ENCODE measurements at places on chromosomes 13 and 19. TPM values are rescaled to one million over a fixed set of nuclear protein-coding genes. Genes with fewer than 3 reads are reported as not detected.
A peak's percentile ranks its signal among the peaks of the same experiment; 100 is the strongest.

The SLC8A2 gene
- not detected for total RNA-seq

The ZNF575 gene
- 2.6 TPM for total RNA-seq

The SMAD9 gene
- total RNA-seq, result not detected

The ZNF546 gene
- 2.4 TPM for total RNA-seq

The MIA gene
- not detected for total RNA-seq

The VSTM2B gene
- not detected for total RNA-seq

The PGLYRP2 gene
- not detected for total RNA-seq

The PABPC3 gene
- 0.20 TPM for total RNA-seq

DNA sequence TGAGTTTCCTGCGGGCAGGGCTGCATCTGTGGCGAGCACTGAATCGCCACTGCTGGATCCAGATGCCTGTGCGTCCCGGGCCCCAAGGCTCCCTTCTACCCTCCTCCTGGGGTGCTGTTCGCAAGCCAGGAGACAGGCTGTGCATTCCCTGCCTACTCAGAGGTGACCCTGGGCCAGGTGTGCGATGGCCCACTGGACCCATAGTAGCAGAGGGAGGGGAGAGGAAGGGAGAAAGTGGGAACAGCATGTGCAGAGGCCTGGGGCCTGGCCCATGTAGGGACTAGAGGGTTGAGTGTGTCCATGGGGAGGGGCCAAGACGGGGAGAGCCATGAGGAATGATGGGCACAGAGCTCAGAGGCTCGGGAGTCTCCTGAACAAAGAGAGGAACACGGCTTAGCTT lies 27.3 kb downstream of the CARM1 start:
- no peak for DNase-seq

GRCh38 chr13:48448959-48449614 lies 36.2 kb upstream of the LPAR6 start:
- DNase-seq, result no peak

GRCh38 chr19:29687897-29688728 lies 22.9 kb downstream of the PLEKHF1 start:
- DNase-seq, result no peak

DNA sequence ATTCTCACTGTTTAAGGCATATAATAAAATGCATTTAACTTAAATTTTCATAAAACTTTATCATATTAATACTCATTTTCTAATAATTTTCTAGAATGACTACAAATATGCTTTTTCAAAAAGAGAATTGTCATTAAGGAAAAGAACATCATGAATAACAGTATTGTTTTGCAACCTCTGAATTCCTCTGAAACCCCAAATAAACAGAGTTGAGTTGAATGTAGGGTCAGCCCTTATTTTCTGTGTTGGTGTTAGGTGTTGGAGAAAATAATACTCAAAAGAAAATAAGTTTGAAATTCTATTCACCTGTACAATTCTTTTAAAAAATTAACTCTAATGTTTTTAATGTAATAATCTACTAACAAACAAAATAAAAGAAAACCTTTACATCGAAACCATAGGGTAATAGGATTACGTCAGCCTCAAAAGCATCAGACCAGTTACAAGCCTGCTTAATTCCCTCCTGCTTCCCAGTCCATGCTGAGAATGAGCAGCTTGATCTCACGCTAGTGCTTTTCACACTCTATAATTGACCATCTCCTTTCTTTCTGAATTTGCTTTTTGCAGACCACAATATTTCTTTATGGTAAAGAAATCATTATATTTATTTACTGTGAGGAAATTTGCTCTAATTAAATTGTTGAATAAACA lies 160.9 kb downstream of the PCDH9 start:
- no peak for DNase-seq

GRCh38 chr13:71457645-71458044 lies 409.4 kb downstream of the DACH1 start:
- DNase-seq, result no peak

DNA sequence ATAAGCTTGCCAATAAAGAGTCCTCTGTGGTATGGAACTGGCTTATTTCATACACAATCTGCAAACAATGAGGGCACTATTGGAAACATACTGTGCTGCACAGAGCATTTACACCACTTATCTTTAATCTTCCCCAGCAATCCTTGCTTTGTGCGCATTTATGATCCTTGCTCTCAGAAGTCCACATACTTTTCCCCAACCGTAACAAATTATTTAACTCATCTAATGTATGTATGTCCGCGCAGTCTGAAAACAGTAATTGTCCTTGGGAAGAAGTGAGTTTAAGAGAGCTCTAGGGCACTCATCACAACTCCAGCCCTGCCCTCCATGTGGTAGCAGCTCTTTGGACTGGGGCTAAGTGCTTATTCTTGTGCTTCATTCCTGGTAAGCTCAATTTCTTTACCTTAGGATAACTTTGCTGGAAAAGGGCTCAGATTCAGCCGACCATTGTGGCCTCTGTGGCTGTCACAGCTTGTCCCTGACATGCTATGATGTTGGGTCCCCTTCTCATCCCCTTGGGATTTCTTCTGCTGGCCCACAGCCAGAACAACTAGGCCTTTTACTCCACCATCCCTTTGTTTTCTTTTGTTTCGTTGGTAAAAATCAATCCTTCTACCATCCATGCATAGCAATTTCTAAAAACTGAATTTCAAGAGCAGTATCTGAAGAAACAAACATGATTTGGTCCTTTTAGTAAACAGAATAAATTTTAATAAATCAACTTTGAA lies 152.7 kb downstream of the TNFRSF19 start:
- no peak for DNase-seq

DNA sequence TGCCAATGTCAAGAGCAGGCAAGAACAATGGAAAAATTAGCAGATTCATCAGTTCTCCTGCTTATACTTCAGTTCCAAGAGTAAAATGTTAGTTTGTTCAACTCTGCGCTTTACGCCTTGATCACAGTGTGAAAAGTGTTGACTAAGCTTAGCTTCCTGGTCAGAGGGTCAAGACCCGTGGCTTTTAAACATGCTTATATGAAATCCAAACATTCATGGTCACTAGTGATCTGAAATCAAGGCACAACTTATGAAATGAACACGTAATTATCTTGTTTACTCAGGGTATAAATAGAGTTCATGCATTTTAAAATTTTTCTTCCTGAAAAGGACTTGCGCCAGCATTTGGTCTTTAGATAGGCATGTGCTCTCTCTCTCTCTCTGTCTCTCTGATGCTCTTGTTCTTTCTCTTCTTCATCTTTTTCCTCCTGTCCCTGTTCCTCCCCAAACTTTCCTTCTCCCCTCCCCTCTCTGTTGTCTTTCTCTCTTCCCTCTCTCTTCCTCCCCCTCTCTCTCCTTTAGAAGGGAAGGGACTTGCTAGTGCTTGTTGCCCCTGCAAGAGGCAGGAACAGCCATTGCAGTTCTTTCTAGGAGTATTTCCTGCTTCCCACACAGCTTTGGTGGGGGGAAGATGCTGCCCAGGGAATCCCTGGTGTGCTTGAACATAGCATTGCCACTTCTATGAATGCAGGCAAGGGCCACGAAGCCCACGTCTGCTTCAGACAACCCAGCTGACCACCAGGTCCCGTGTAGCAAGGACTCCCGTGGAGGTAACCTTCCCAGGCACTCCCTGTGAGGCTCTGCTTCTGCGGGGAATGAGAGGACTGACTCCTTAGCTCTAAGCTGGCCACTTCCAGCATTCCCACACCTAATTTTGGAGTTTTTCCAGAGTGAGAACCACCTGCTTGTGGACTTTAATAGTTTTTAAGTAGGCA lies 7.1 kb upstream of the ZNF536 start:
- no peak for DNase-seq

GRCh38 chr19:58554494-58555368 lies at the start of gene CHMP2A:
Gene CHMP2A, minus strand, starts transcription at chr19:58555105. Its CDS starts 893 bp downstream, at chr19:58554212.
- DNase-seq, result peak; percentile 95

- no peak for DNase-seq
Observed at GRCh38 chr13:94854688-94855087, 142.3 kb upstream of the SOX21 start.

GRCh38 chr19:29690842-29691241 lies 24.2 kb downstream of the C19orf12 start:
- peak; percentile 82 for DNase-seq

DNA sequence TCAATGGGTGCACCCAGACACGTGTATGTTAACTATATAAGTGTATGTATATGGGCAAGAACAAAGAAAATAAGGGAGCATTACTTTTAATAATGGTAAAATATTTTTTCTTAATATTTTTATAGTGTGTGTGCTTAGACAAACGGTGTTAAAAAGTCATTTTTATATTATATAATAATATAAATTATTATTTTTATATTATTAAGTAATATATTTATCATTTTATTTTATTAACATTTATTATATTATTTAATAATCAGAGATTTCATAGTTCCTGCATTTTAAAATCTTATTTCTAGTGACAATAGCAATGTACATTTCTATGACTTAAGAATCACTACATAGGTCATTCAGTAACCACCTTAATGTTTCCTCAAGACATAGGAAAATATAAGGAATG lies 184.4 kb downstream of the SLITRK5 start:
- no peak for DNase-seq

- DNase-seq, result no peak
Observed at GRCh38 chr13:26185720-26186117, 36.4 kb downstream of the RNF6 start.

GRCh38 chr13:46686171-46686570 lies 110.8 kb downstream of the ESD start:
- DNase-seq, result no peak

DNA sequence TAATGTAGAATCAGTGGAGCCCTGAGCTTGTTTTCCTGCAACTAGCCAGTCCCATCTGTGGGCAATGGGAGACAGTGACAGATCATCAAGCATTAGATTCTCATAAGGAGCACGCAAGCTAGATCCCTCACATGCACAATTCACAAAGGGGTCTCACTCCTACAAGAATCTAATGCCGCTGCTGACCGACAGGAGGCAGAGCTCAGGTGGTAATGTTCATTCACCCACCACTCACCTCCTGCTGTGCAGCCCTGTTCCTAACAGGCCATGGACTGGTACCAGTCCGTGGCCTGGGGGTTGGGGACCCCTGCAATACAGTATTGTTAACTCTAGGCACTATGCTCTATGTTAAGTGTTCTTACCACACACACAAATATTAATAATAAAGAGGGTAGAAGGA lies 362.8 kb downstream of the RBM26 start:
- DNase-seq, result no peak

GRCh38 chr13:35838356-35838755 lies 292.8 kb downstream of the DCLK1 start:
- no peak for DNase-seq

All from CD4-positive, alpha-beta T cell (primary cell).